Suprapubic skin (tissue), 4 donors: ENCODE measurements at places on chromosomes 16 and 17. TPM values are rescaled to one million over a fixed set of nuclear protein-coding genes. Genes with fewer than 3 reads are reported as not detected.

Gene CRYBA1
- total RNA-seq, result not detected

Gene PERCC1
- 1.3 TPM for total RNA-seq

Gene VPS35
- total RNA-seq, result 49.1 TPM

Gene TMEM114
- total RNA-seq, result not detected

Gene FBXO39
- 0.91 TPM for total RNA-seq

Gene WNT3
- total RNA-seq, result 39.3 TPM

Gene SEC14L1
- 87.3 TPM for total RNA-seq

Gene DPEP3
- not detected for total RNA-seq

Gene TBC1D3E
- not detected for total RNA-seq

Gene PDF
- total RNA-seq, result 12.2 TPM
